Right atrium auricular region (tissue), 2 donors: ENCODE measurements at places on chromosomes 7 and 10. TPM values are rescaled to one million over a fixed set of nuclear protein-coding genes. Genes with fewer than 3 reads are reported as not detected.

FZD8 gene
- total RNA-seq = 15.6 TPM

TRIM50 gene
- not detected for total RNA-seq

LIPJ gene
- 0.08 TPM for total RNA-seq

LIPF gene
- not detected for total RNA-seq

TMEM196 gene
- not detected for total RNA-seq

CALN1 gene
- total RNA-seq = not detected

NPTX2 gene
- 3.8 TPM for total RNA-seq

GRCh38 chr7:45182856-45183710 is 25.5 kb downstream of the RAMP3 start:
- no peak overlapping the region for H3K27ac ChIP-seq
- DNase-seq = no peak
- no peaks in the 10 kb centered on the region for H3K36me3 ChIP-seq
- no peaks in the 10 kb centered on the region for H3K4me1 ChIP-seq

GRCh38 chr10:61390851-61391250 is 62.3 kb downstream of the TMEM26 start:
- no peak for DNase-seq
- H3K27ac ChIP-seq = no peak overlapping the region
- no peaks in the 10 kb centered on the region for H3K4me1 ChIP-seq
- no peak overlapping the region for H3K4me3 ChIP-seq

GRCh38 chr7:66609176-66609575 is 19.5 kb upstream of the KCTD7 start:
- no peaks in the 10 kb centered on the region for H3K36me3 ChIP-seq
- H3K4me3 ChIP-seq = no peak overlapping the region
- no peaks in the 10 kb centered on the region for H3K27me3 ChIP-seq

GRCh38 chr7:141444961-141445360 is 106.2 kb upstream of the AGK start:
- H3K4me1 ChIP-seq = no peaks in the 10 kb centered on the region
- H3K4me3 ChIP-seq = no peak overlapping the region
- no peak for DNase-seq
- no peaks in the 10 kb centered on the region for H3K36me3 ChIP-seq

- no peak overlapping the region for H3K4me3 ChIP-seq
- no peaks in the 10 kb centered on the region for H3K4me1 ChIP-seq
- no peak overlapping the region for H3K27ac ChIP-seq
- no peaks in the 10 kb centered on the region for H3K27me3 ChIP-seq
- H3K36me3 ChIP-seq = no peaks in the 10 kb centered on the region
Measured at GRCh38 chr7:3065724-3066143, 22.1 kb upstream of the CARD11 start.

GRCh38 chr7:24829787-24830186 is 72.5 kb upstream of the GSDME start:
- no peak overlapping the region for H3K4me3 ChIP-seq
- no peaks in the 10 kb centered on the region for H3K27me3 ChIP-seq
- H3K4me1 ChIP-seq = no peaks in the 10 kb centered on the region
- H3K36me3 ChIP-seq = no peaks in the 10 kb centered on the region
- no peak overlapping the region for H3K27ac ChIP-seq
- DNase-seq = no peak

DNA sequence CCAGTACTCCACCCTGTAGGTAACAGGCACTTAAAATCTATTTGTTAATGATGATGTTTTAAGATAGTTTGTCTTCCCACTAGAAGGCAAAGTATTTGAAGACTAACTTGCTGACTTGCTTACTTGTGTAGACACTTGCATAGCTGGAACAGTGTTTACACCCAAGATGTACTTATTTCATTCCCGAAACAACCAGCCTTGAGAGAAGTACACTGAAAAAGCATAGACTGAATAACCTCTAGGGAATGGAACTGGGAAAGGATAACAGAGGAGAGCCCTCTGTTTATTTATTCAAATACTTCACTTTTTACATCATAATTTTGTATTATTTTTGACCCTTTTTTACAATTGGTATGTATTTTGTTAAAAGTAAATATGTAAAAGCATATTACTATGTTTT is 33.1 kb upstream of the TMEM26 start:
- H3K27ac ChIP-seq = no peak overlapping the region
- DNase-seq = no peak
- no peak overlapping the region for H3K4me3 ChIP-seq

GRCh38 chr7:69645683-69646082 is 47.4 kb downstream of the AUTS2 start:
- H3K4me1 ChIP-seq = peaks cover 15% of the 10 kb centered on the region
- H3K27ac ChIP-seq = no peak overlapping the region
- DNase-seq = no peak
- H3K27me3 ChIP-seq = no peaks in the 10 kb centered on the region
- no peak overlapping the region for H3K4me3 ChIP-seq

- H3K27me3 ChIP-seq = no peaks in the 10 kb centered on the region
- DNase-seq = no peak
- H3K4me1 ChIP-seq = no peaks in the 10 kb centered on the region
- H3K36me3 ChIP-seq = no peaks in the 10 kb centered on the region
- no peak overlapping the region for H3K4me3 ChIP-seq
- no peak overlapping the region for H3K27ac ChIP-seq
Measured at GRCh38 chr7:156022483-156023459, 210.5 kb upstream of the SHH start.

GRCh38 chr10:16105082-16105481 is 244.8 kb upstream of the MINDY3 start:
- no peaks in the 10 kb centered on the region for H3K4me1 ChIP-seq
- H3K4me3 ChIP-seq = no peak overlapping the region
- no peak overlapping the region for H3K27ac ChIP-seq
- DNase-seq = no peak
- H3K27me3 ChIP-seq = no peaks in the 10 kb centered on the region
- H3K36me3 ChIP-seq = no peaks in the 10 kb centered on the region

DNA sequence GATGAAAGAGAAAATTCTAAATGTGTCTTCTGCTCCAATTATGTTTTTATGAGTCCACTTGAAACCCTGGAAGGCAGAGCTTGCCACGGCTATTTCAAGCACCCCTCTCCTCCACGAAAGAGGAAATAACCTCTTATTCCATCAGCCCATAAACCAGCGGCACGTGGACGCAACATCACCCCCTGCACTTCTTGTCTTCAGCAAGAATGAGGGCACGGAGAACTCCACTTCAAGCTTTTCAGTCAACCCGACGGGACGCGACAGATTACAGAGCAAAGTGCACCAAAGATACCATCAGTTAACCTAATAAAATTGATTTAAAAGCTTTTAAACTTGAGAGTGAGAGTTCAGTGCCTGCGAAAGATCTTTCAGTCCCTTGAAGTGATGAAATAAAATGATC is 406.3 kb downstream of the GALNT17 start:
- H3K36me3 ChIP-seq = no peaks in the 10 kb centered on the region
- no peak for DNase-seq
- no peaks in the 10 kb centered on the region for H3K27me3 ChIP-seq
- H3K4me1 ChIP-seq = no peaks in the 10 kb centered on the region
- no peak overlapping the region for H3K4me3 ChIP-seq
- no peak overlapping the region for H3K27ac ChIP-seq

DNA sequence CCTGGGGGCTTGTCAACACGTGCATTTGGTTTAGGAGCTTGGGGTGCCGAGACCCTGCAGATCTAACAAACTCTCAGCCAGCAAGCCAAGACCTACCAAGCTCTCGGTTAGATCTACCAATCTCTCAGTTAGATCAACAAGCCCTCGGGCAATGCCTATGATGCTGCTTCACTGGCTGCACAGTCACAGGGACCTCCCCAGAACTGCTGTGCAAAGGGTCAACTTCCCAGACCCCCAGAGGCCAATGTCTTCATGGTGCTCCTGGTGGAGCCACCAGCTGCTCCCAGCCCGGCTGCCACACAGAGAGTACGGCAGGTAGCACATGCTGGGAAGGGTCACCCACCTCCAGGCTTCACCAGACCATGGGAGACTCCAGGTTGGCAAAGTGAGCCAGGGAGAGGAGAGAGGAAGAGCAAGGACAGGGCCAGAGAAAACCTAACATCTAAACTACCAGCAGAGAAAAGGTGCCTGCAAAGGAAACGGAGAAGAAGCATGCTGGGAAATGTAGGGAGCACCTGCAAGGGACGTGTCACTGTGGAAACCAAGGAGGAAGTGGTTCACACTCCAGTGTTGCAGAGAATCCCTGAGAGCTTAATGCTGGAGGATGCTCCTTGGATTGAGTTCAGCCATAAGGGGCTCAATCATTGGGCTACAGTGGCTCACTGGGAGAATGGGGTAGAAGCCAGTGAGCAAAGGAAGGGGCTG is 51.5 kb upstream of the GDF10 start:
- peak; percentile 48 for DNase-seq
- no peak overlapping the region for H3K27ac ChIP-seq
- no peak overlapping the region for H3K4me3 ChIP-seq
- H3K36me3 ChIP-seq = no peaks in the 10 kb centered on the region

- DNase-seq = no peak
- no peaks in the 10 kb centered on the region for H3K36me3 ChIP-seq
- no peak overlapping the region for H3K4me3 ChIP-seq
- peak overlapping the region; percentile 43 for H3K27ac ChIP-seq
Measured at GRCh38 chr10:84076047-84076388, 63.3 kb upstream of the GHITM start.

GRCh38 chr10:108454793-108455192 is 1290.3 kb upstream of the SORCS1 start:
- no peaks in the 10 kb centered on the region for H3K36me3 ChIP-seq
- no peak for DNase-seq
- no peak overlapping the region for H3K27ac ChIP-seq
- H3K4me3 ChIP-seq = no peak overlapping the region

DNA sequence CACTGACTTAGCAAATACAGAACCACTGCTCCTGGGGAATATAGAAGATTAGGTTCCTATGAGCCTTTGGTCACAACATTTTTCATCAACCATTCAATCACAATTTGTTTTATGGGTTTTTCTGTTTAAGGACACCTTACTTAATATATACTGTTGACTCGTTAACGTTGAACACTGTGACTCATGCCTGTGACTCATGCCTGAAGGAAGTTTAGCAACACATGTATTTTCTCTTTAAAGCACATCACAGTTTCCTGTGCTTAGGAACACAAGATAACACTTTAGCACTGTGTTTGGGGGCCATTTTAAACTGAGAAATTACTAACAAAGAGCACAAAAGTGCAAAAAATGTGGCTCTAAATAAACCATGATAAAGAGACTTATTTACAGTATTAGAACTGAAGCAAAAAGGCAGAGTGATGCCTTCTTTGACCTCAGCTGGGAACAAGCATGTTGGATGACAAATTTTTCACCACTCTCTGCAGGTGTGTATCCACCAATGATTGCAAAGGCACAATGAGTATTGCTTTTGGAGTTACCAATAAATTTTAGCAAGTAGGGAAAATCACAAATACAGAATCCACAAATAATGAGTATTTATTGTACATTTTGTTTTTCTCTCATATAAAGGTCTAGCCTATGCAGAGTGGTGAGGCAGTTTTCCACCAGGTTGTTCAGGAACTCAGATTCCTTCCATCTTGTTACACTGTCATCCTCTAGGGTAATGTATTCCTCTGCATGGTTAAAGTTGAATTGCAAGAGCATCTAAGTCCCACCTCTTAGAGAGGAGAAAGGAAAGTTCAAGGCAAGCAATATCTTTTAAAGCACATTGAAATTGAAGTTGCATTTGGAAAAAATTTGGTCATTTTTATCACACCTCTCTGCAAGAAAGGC is 7.3 kb downstream of the FGFBP3 start:
- H3K4me3 ChIP-seq = no peak overlapping the region
- H3K4me1 ChIP-seq = no peaks in the 10 kb centered on the region
- no peaks in the 10 kb centered on the region for H3K27me3 ChIP-seq
- no peaks in the 10 kb centered on the region for H3K36me3 ChIP-seq
- no peak overlapping the region for H3K27ac ChIP-seq
